ENCODE measurements at places on chromosomes 12 and 14.

- no peak for DNase-seq
Measured at GRCh38 chr14:98458702-98459101, 813.3 kb downstream of the BCL11B start.

GRCh38 chr12:58774731-58775130 lies 145.6 kb downstream of the LRIG3 start:
- DNase-seq: no peak

GRCh38 chr12:39301422-39301821 lies 141.5 kb downstream of the KIF21A start:
- DNase-seq: no peak

- DNase-seq: no peak
Measured at GRCh38 chr14:73477618-73478266, 13.0 kb upstream of the RIOX1 start.

DNA sequence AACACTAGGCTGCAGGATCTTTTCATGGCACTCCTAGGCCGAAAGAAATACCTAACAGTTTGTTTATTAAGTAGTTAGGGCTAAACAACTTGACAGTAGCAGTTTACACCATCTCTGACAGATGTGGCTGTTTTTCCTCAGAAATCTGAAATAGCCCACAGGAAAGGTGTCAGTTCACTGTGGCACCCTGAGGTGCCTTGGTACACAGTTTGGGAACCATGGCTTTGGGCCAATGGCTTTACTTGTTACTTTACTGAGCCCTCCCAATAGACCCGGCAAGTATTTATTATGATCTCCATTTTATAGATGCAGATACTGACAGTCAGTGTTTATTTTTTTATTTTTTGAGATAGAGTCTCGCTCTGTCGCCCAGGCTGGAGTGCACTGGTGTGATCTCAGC lies 69.3 kb downstream of the RBM19 start:
- no peak for DNase-seq

DNA sequence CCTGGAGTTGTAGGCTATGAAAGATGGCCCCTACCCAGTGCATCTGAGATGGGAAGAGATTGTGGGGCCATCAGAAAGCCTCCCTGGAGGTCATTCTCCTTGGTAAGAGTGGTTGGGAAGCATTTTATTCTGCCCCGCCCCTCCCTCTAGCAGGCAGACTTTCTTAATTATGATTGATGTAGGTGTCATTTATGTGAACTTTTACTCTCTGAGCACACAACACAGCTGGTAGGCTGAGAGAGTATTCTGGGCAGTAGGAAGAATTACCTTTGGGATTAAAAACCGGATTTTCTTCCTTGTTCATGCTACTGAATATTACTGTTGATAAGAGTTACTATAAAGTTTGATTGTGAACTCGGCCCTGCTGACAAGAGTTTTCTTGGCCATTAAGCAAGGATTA lies 266.8 kb downstream of the TTC6 start:
- DNase-seq: no peak

DNA sequence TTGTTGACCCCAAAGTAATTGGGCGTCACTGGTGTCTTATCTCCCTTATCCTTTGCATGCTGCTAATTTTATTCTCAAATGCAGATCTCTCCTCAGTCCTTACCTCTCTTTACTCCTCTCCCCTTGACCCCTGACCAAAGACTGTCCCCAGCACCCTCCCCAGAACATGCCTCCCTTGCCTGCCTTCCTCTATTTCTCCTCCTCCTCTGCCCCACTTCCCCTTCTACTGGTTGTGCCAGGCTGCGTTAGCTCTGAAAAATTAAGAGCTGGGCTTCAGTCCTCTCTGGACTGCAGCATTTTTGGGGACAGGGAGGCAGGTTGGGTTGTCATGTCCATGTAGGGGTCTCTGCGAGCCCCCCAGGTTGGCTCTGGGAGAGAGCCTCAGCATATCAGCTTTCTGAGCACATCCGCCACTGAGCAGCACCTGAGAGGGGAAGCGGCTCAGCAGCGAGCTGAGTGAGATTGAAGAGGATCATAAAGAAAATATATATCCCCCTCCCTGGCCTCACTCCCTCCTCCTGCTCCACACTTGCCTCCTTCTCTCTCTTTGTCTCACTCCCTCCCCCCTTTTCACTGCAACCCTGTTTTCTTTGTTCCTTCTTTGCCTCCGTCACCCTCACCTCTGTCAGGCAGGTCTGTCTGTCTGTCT lies 6.4 kb upstream of the CISTR start:
- no peak for DNase-seq

DNA sequence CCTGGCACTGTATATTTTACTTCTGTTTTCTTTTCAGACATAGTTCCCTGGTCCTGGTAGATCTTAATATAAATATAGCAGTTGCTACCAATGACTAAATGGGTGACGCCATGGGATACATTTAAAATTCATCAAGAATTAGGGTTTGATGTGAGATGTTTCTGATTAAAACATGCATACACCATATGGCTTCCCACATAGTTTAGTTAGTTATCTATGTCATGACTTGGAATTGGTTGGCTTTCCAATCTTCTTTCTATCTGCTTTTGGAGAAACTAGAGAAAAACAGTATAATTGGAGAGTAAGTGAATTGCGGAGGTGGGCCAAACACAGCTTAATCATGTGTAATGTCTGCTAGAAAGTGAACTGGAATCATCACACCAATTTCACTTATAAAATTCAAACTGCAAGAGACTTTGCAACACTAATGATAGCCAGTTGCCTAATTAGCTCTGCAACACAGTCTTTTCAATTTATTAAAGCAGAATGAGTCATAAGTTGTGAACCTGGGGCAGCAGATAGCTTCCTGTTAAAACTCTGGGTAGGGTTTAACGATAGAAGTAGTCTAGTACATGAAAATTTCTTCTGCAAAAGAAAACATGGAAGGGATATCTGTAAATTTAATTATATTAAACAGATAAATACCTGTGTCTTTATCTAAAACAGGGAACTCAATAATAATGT lies 295.2 kb downstream of the SLC16A7 start:
- no peak for DNase-seq

- DNase-seq: no peak
Measured at GRCh38 chr14:95452176-95452892, 64.1 kb downstream of the SYNE3 start.

GRCh38 chr14:104384776-104385071 lies 194.8 kb upstream of the C14orf180 start:
- no peak for DNase-seq

- DNase-seq: no peak
Measured at GRCh38 chr12:4723226-4723625, 3.0 kb downstream of the GALNT8 start.
